T-helper 2 cell treated with Interferon-gamma antibody and Interleukin-4, amounts not matched to agents 5 μg/mL and 100 μg/mL, for 36 hours (primary cell): ENCODE measurements at places on chromosomes 7 and 10.

DNA sequence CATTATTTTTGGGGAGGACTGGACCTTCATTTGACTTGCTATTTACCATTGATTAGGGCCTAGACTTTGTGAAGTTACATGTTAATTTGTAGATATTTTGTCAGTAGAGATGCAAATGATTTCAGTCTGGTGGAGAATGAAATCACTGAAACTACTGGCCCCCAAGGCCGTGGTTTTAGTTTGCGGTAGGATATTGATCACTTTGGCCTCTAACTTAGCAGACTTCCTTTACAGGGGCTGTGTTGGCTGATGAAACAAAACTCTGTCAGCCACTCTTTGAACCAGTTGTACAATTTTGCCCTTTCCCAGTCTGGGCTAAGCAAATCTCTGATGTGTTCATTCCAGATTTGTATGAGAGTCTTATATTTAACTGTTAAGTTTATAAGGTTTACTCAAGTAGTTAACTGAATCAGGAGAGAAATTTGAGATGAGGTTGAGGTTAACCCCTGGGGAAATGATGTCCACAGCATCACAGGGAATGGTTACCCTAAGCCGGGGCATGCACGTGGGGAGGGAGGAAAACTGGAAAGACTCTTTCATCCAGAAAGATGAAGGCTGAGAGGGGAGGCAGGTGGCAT is 105.7 kb upstream of the INSIG1 start:
- no peak for DNase-seq

- no peak for DNase-seq
Observed at GRCh38 chr10:8531116-8531515, 476.6 kb downstream of the GATA3 start.

- DNase-seq: no peak
Observed at GRCh38 chr7:14432924-14433323, 443.5 kb upstream of the ETV1 start.

DNA sequence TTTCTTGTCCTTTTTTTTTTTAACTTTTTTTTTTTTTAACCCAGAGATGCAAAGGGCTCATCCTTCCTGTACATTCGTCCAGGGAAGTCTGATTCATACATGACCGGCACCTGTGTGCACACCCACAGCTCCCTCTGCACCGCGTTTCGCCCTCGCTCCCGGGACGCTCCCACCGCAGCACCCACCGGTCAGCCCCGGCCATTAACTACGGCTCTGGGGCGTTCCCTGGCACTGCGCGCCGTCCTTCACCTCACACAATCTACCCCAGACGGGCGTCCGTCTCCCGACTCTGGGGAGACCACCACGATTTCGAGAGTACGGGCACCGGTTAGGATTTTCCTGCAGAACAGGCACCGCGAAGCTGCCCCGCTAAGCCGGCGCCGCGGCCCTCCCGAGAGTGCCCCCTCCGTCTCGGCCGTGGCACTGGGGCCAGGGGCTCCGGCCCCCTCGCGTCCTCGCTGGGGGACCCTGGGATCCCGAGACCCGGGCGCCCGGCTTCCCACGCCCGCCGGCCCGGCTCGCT is 452 bp downstream of the ATE1 start:
- peak; percentile 56 for DNase-seq

- no peak for DNase-seq
Observed at GRCh38 chr10:83691791-83692596, 447.3 kb upstream of the GHITM start.

- no peak for DNase-seq
Observed at GRCh38 chr10:87775766-87776165, 42.3 kb downstream of the ATAD1 start.

GRCh38 chr7:130369110-130369711 is 11.1 kb upstream of the CPA1 start:
- DNase-seq: no peak

GRCh38 chr7:105017657-105018365 is 3.8 kb downstream of the KMT2E start:
- DNase-seq: no peak

GRCh38 chr7:80563561-80564327 is 51.9 kb upstream of the GNAT3 start:
- DNase-seq: no peak

GRCh38 chr7:1432411-1433082 is 26.7 kb downstream of the MICALL2 start:
- DNase-seq: peak; percentile 47

DNA sequence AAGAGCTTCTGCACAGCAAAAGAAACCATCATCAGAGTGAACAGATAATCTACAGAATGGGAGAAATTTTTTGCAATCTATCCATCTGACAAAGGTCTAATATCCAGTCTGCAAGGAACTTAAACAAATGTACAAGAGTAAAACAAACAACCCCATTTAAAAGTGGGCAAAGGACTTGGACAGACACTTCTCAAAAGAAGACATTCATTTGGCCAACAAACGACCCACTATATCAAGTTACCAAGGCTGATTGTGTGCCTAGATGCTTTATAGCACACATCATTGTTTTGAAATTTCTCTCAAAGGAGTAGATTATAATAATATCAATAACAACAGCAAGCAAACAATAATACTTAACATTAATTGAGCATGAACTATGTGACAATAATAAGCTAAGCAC is 117.1 kb downstream of the TFPI2 start:
- DNase-seq: no peak

DNA sequence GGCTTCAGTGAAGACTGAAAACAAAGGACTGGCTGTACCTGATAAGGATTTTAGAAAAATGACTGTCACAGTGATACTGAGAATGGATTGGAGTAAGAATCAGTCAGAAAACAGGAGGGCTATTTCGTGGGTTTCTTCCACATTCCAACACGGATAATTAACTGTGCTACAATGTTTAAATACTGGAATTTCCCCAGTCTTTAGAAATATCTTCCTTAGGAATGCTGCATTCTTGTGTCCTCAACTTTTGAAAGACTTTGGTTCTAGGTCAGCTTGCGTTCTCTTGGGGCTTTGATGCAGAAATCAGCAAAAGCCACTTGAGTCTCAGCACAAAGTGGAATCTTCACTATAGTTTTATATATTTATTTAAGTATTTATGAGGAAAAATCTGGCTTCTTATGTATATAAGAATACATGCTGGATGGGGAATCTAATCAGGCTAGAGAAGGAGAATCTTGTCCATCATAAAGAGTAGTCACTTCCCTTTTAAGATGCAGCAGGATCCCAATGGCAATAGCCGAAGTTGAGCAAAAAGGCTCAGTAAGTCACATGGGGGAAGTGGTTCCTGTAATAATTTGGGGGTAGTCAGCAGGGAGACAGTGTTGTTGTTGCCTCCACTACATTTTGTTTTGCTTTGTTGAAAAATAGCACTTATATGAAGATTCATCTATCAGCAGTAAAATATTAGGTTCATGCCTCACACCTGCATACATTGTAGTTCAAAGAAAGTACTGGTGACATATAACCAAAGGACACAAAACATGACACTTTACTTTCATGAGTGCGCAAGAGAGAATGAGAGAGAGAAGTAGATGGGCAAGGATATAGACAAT is 86.0 kb downstream of the CH25H start:
- DNase-seq: no peak

GRCh38 chr7:140039896-140040295 is 22.9 kb downstream of the PARP12 start:
- no peak for DNase-seq

GRCh38 chr7:24917510-24918239 is 62.3 kb downstream of the OSBPL3 start:
- DNase-seq: no peak

DNA sequence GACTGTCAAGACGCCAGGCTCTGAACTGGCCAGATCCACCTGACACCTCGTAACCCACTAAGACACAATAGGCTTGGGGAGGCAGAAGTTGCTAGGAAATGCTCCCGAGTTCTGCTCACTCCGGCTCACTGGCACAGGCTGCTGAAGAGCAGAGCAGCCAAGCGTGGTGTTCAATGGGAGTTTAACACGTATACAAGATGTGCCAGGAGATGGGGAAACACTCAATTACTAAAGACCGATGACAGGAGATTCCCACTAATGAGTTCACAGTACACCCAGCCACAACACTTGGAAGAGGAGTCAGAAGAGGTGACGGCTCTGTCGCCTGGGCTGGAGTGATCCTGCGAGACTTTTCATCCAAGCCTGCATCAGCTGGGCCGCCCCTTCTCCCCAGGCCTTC is 303.4 kb downstream of the GFRA1 start:
- DNase-seq: no peak

- DNase-seq: no peak
Observed at GRCh38 chr10:1658658-1659057, 78.7 kb downstream of the ADARB2 start.

DNA sequence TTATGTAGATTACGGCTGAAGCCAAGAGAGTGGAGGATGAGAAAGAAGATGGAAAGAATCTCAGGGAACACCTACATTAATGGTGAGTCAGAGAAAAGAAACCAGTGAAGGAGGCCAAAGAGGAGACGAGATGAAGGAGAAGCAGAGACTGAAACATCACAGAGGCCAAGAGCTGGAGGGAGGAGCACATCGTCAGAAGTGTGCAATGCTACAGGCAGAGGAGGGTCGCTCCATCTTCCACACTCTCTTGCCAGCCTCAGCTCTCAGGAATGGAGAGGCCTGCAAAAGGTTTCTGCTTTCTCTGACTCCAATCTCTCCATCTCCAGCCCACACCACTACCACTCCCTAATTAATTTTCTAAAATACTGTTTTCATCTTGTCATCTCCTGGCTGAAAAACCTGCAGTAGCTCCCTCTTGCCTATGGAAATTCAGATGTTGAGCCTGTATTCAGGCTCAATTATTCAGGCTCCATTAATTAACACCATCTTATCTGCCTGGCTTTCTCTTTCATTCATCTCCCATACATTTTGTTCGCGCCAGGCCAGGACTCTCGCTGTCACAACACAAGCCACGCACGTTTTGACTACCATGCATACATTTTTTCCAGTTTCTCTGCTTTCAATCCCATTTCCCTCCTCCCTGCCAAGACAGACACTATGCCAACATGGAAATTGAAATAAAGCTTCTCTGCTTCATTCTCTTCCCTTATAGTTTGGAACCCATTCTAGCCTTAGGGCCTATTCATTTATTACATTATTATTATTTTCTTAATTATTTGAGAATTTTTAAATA is 165.8 kb downstream of the INHBA start:
- no peak for DNase-seq

GRCh38 chr10:13183625-13184024 is 22.3 kb downstream of the MCM10 start:
- no peak for DNase-seq

GRCh38 chr7:33831389-33832141 is 73.8 kb upstream of the BMPER start:
- DNase-seq: no peak

- DNase-seq: no peak
Observed at GRCh38 chr7:130151591-130152492, 53.4 kb downstream of the TMEM209 start.

DNA sequence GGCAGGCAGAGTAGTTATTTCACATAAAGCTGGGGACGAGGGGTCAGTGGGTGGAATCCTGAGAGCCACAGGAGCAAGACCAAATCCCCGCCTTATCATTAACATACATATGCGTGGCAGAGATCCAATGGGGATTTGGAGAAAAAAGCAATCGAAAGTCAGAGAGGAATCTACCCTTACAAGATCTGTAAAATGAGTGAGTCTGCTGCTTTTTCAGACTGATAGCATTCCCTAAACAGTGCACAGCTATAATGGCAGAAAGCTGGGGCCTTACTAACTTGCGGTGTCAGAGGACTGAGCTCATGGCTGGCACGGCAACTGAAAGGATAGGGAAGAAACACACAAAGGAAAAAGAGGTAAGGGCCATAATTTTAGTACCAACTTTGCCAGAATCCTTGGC is 25.0 kb downstream of the GPR22 start:
- DNase-seq: no peak

GRCh38 chr10:106338486-106338885 is 826.0 kb downstream of the SORCS1 start:
- no peak for DNase-seq

DNA sequence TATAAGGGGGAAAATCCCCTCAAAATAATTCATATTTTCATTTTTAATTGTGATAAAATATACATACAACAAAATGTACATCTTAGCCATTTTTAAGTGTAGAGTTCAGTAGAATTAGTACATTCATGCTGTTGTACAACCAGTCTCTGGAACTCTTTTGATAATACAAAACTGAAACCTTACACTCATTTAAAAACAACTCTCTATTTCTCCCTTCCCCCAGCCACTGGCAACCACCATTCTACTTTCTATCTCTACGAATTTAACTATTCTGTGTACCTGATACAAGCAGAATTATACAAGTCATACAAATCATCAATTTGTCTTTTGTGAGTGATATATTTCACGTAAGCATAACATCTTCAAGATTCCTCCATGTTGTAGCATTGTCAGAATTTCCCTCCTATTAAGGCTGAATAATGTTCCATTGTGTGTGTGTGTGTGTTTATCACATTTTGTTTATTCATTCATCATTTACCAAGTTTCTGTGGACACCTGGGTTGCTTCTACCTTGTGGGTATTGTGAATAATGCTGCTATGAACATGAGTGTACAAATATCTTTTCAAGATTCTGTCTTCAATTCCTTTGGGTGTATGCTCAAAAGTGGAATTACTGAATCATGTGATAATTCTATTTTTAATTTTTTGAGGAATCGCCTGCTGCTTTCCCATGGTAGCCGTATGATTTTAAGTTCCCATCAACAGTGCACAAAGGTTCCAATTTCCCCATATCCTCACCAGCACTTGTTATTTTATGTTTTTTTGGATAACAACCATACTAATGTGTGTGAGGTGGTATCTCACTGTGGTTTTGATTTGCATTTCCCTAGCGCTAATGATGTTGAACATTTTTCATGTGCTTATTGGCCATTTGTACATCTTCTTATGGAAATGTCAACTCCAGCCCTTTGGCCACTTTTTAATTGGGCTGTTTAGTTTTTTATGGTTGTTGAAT is 4.7 kb upstream of the EBLN1 start:
- DNase-seq: no peak

DNA sequence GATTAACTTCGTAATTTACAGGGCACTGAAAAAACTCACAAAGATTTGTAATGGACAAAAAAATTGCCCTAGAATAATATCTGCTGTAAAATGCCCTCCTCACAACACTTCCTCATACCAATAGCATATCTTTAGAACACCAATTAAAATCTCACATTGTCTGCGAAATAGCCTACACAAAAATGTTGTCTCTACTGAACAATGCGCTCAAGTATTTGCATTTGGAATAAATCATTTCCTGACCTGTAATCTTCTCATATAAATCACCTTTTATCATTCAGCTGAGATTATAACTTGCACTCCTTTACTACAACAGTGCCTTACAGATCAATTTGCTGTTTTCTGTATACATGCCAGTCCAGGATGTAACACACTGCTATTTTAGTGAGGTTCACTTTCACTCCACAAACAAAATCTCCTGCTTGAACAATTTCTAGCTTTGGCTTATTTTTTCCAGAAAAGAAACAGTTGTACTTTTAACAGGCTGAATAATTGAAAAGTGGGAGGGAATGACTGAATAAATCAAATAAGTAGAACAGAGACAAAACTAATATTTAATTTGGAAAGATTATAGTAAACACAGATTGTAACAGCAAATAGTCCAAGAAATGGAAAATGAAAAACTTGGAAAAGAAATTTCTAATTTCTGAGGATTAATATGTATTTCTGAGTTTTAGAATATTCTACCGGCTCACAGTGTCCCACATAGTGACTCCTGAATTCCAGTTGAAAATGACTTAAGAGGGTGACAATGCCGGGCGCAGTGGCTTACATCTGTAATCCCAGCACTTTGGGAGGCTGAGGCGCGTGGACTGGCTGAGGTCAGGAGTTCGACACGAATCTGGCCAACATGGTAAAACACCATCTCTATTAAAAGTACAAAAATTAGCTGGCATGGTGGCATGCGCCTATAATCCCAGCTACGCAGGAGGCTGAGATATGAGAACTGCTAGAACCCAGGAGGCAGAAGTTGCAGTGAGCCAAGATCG is 30.6 kb downstream of the JMJD1C start:
- no peak for DNase-seq

- no peak for DNase-seq
Observed at GRCh38 chr10:124696446-124697392, 47.5 kb downstream of the FAM53B start.
